Hindlimb muscle (tissue), 1 donor: ENCODE measurements at places on chromosomes 7 and 10. TPM values are rescaled to one million over a fixed set of nuclear protein-coding genes. Genes with fewer than 3 reads are reported as not detected.

DNA sequence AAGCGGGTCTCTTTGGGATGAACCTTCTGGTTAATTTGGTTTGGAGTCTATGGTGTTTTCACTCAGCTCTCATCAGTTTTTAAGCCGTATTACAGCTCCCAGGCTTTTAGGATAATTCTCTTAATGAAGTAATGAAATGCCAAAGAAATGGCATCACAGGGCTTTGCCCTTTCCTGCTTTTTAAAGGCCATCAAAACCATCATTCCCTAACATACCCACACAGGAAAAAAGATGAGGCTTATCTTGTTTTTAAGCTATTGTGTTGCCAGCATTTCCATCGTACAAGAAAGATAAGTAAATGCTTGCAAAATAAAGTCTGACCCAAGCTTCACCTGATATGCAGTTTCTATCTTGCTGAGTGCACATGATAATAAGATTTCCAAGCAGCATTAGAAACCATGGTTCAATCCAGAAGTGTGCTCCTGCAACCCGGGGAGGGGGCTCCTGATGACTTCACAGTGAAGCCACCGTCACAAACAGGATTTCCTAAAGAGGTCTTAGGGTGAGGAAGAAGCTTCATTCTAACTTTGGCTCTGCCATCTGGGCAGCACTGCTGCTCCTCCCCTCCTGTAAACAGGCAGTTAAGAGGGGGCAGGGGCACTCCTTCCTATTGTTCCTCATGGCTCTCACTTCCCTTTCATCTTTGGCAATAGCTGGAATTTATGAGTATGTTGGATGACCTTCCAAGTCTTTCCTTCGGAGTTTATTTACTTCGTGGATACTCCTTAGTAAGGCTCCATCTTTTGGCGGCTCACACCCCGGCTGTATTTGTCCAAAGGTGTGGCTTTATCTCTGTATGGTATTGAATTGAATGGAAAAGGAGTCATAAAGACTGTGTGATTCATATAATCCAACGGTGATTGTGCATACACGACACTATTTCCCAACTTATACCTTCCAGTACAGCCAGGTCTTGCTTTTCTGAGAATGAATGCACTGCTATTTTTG is 55.2 kb upstream of the FAM133B start:
- peak; percentile 25 for DNase-seq

- DNase-seq: no peak
These were observed 17.6 kb downstream of the LRRN3 start for GRCh38 chr7:111108496-111108895.

The PNLIPRP2 gene
- not detected for polyA plus RNA-seq

The ZNF503 gene
- 9.7 TPM for polyA plus RNA-seq
